ENCODE measurements at places on chromosomes 12 and 14.

GRCh38 chr14:67817750-67818438 is 1.5 kb upstream of the ZFYVE26 start:
- no peak for DNase-seq

GRCh38 chr12:8493084-8493483 is 20.2 kb upstream of the CLEC4D start:
- DNase-seq, result no peak

GRCh38 chr12:5745251-5745888 is 199.7 kb downstream of the ANO2 start:
- peak; percentile 5 for DNase-seq

GRCh38 chr12:83015390-83016217 is 328.9 kb downstream of the TMTC2 start:
- DNase-seq, result no peak

GRCh38 chr14:26982071-26982470 is 384.2 kb upstream of the NOVA1 start:
- no peak for DNase-seq

DNA sequence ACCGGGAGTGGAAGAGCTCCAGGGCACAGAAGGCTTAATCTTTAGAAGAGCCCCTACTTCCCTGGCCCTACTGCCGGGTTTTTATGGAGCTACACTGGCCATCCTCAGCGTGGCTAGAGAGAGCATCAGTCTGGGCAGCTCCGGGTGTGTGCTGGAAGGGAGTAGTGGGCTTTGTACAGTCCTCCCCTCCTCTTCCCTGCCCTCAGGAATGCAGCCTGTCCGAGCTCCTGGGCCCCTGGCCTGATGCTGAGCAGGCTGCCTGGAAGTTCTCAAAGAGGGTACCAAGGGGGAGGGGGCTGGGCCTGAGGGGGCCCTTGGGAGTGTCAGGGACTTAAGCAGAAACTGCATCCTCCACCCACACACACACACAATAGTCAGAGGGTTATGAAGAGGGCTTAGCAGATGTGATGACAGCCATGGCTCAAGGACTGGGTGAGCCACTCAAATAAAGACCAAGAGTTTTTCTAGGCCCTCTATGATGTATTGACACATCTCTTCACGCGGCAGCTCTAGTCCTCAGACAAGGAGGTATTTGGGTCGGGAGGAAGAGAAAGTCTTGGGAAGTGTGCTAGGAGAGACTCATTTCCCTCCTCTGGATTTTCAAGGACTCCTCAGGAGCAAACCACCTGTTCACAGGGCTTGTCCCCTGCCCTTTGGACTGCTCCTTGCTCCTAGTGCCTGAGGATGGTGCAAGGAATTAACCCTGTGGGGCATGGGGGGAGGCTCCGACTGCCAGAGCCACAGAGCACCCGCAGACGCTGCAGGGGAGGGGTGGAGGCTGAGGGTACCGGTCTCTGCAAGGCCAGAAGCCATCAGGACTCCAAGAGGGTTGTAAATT is 16.5 kb upstream of the FIGNL2 start:
- DNase-seq, result no peak

- no peak for DNase-seq
Measured at GRCh38 chr12:45477526-45477925, 252.0 kb upstream of the ARID2 start.

DNA sequence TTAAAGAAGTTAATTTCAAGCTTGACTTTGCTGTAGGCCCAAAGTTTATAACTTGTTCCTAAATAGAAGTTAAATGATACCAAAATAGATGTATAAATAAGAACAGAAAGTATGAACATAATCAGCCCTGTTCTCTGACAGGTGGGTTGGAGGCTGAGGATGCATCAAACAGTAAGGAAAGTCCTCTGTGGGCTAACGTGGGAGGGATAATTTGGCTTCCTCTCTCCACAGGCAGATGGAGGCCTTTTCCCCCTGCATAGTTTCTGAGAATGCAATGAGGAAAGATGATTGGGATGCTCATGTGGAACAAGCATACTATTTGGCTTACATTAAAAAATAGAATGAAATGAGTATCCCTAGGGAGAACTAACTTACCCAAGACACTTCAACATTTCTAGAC is 56.5 kb downstream of the GARIN6 start:
- no peak for DNase-seq

DNA sequence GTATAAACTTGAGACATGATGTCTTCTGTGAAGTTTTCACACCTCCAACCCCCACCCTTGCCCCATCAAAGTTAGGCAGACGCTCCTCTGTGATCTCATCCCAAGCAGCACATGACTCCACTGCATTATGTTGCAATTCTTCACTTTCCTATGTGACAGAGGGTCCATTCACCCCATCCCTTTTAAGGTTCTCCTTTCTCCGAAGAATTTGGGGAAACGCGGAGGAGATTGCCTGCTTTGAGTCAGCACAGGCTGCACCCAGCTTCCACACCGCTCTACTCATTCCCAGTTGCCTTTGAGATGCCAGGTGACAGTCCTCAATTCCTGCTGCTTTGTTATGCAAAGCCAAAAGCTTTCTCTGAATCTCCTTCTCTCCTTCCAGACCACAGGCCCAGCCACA is 61.8 kb downstream of the PHLDA1 start:
- no peak for DNase-seq

DNA sequence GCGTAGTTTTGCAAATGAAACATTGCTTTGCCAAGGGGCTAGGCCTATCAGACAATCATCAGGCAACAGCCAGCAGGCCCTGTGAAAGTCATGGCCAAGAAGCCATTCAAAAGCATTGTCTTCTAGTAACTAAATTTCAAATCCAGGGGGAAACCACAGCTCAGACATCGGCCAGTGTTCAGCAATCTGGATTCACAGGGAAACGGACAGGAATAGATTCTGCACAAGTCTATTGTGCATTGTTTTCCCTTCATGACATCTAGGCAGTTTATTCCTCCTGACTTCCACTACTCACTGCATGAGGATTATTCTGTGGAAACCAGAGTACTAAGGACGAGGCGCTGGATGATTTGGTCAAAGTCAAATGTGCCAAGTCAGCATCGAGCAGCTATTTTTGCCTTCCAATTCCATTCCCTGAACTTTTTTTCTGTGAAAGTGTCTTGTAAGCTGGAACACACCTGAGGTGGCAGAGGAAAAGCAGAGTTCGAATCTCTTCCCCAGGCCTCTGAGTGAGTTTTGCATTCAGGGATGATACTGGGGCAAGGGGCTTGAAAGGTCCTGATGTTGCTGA is 75.4 kb downstream of the VCPKMT start:
- DNase-seq, result no peak

Data from non-pigmented ciliary epithelial cell (primary cell).